ENCODE measurements at places on chromosomes 6 and 20.
A peak's percentile ranks its signal among the peaks of the same experiment; 100 is the strongest.

DNA sequence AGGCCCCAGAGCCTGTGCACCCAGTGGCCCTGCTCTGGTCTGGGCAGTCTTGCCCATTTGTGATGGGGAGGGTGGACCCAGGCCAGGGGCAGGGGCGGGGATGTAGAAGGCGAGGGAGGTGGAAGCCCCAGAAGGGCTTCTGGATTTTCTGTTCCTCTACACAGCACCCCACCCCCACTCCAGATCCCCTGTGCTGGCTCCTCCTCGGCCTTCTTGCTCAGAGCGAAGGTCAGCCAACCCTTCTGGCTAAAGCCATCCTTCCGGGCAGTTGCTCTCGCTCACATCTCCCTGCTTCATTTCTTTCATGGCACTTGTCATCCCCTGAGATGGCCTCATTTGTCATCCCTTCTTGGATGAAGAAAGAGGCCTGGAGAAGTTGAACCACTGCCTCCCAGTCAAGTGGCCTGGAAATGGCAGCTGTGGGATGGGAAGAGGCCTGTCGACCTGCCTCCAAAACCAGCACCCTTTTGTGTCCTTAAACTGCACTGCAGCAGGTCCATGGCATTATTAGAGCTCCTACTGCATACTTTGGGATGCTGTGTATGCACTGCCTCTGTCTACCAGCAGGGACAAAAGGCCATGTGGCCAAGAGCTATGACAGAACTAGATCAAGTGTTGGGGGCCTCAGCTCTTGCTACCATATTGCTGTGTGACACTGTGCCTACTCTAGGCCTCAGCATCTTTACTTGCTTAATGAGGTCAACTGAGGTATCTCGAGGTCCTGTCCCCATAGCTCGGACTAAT is 19.9 kb downstream of the PEDS1 start:
- no peak for DNase-seq

DNA sequence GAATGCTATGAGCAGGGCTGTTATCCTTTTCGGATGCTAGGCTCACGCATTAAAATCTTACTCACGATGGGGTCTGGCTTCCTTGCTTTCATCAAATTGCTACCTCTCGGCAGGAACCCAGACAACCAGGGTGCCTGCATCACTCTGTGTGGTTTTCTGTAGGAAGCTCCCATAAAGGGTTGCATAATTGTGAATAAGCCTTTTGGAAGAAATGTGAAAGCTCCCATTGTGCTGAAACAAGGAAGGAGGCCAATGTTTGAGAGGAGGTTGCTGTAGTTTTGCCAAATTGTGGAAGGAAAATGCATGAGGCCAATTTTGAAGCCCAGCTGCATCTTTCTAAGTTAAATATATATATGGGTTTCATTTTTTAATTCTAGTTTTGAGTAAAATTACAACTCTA is 615.5 kb downstream of the C6orf118 start:
- no peak for DNase-seq

DNA sequence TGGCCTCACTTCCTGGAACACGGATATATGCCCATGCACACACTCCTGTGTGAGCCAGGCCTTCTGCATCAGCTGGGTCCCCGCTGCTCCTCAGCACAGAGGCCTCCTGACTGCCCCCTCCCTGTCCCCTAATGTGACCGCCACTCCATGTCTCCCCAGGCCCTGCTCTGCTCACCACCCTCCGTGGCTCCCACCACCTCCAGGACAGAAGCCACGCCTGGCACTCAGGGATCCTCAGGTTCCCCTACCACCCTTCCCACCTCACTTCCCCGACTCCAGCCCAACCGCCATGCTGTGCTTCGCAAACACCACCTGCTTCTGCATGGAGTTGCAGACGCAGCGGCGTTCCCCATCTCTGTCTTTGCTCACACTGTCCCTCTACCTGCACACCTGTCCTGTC is 4.3 kb upstream of the SRC start:
- DNase-seq, result no peak

- peak; percentile 80 for DNase-seq
Observed at GRCh38 chr6:118893064-118893806, 717 bp upstream of the ASF1A start.

GRCh38 chr20:57088436-57088835 is 178.0 kb downstream of the BMP7 start:
- DNase-seq, result no peak

- no peak for DNase-seq
Observed at GRCh38 chr20:49942942-49943341, 6.7 kb downstream of the RNF114 start.

DNA sequence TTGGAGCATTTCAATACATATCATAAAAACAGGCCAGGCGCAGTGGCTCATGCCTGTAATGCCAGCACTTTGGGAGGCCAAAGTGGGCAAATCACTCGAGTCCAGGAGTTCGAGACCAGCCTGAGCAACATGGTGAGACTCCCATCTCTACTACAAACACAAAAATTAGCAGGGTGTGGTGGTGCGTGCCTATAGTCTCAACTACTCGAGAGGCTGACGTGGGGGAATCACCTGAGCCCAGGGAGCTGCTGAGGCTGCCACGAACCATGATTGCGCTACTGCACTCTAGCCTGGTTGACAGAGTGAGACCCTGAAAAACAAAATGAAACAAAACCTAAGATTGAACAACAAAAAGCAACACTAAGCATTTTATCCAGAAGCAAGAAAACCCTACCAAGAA is 47.2 kb downstream of the BACH2 start:
- no peak for DNase-seq

DNA sequence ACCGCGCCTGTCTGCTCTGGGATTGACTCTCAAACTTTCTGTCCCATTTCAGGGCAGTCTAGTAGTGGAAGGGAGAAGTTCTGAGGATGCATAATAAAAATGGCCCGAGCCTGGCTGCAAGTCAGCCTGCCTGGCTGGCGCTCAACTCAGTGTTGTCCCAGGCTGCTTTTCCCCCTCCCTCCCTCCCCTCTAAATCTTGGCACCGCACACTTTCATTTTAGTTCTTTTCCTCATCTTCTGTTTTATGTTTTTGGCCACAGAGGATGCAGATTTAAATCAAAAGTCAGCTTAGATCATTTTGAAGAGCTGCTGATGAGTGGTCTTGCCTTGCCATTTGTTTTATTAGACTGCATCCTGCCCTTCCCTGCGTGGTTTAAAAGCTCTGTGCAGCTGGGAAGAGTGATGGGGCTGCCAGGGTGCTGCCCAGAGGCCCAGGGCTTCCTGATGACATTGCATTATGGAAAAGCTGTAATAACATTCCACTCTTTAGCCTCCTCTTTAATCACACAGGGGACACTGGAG is 6.5 kb upstream of the UQCC2 start:
- DNase-seq, result no peak

DNA sequence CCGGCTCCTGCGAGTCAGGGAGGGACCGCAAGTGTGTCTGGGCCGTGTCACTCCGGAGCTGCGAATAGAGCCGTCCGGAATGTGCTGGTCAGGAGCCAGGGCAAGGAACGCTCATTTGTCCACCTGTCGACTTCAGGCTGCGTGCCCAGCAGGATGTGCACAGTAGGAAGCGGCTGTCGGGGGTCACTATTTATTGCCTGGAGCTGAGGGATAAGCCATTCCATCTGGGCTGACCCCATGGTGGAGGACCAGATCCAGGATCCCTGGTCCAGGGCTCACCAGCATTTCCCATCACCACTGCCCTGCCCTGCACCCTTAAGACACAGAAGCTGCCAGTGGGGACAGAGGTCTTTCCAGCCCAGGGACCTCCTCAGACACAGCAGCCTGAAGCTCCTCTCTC is 14.7 kb downstream of the NTSR1 start:
- DNase-seq, result no peak

GRCh38 chr6:19070520-19070919 is 683.4 kb downstream of the RNF144B start:
- DNase-seq, result no peak

GRCh38 chr6:153162172-153162571 is 31.1 kb upstream of the RGS17 start:
- DNase-seq, result no peak

DNA sequence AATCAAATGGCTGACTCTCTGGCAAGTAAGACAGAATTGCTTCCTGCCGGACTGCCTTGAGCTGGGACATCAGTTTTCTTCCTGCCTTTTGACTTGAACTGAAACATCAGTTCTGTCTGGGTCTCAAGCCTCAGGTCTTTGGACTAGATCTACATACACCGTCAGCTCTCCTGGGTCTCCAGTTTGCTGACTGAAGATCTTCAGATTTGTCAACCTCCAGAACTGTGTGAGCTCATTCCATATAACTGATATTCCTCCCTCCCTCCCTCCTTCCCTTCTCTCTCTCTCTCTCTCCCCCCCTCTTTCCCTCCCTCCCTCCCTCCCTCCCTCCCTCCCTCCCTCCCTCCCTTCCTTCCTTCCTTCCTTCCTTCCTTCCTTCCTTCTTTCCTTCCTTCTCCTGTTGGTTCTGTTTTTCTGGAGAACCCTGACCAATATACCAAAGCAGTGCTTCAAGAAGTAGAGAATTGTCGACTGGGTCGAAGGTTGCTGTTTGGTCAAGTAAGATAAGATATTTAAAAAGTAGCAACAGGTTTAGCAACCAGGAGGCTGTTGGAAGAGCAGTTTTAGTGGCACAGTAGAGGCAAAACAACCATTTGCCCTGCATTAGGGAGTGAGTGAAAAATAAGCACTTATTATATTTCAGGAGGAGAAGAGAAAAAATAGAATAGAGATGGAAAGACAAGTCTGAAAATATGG is 33.1 kb upstream of the CMTR1 start:
- DNase-seq, result no peak
